ENCODE measurements at places on chromosomes 6 and 20. TPM values are rescaled to one million over a fixed set of nuclear protein-coding genes. Genes with fewer than 3 reads are reported as not detected.

The PPP1R16B gene
- total RNA-seq = 102 TPM

The CRISP2 gene
- not detected for total RNA-seq

The SLC17A9 gene
- total RNA-seq = 2.5 TPM

The NNAT gene
- not detected for total RNA-seq

The ALDH8A1 gene
- 4.5 TPM for total RNA-seq

The OR2J2 gene
- not detected for total RNA-seq

The FAM110A gene
- total RNA-seq = 28.3 TPM

The TSBP1 gene
- total RNA-seq = not detected

The BMP5 gene
- total RNA-seq = not detected

The SRXN1 gene
- 17.1 TPM for total RNA-seq

The RFX6 gene
- total RNA-seq = not detected

The SPDEF gene
- total RNA-seq = not detected

The ALDH5A1 gene
- total RNA-seq = 5.6 TPM

The PIM1 gene
- total RNA-seq = 635 TPM

The RRAGD gene
- total RNA-seq = 9.5 TPM

The TRIM38 gene
- total RNA-seq = 29.2 TPM

The CTCFL gene
- not detected for total RNA-seq
